ENCODE measurements at places on chromosomes 12 and 14. TPM values are rescaled to one million over a fixed set of nuclear protein-coding genes. Genes with fewer than 3 reads are reported as not detected.

Gene CLEC7A
- 0.17 TPM for total RNA-seq

Gene NGB
- total RNA-seq, result not detected

Gene KIF21A
- 23.3 TPM for total RNA-seq

Gene CIROP
- total RNA-seq, result not detected

Data from activated T-helper 1 cell treated with anti-CD3 and anti-CD28 coated beads, Interleukin-12 subunit alpha, Interleukin-12 subunit beta, Interleukin-2, Interleukin-4 antibody, amounts not matched to agents 30 ng/mL and 10 ng/mL and 1 ng/mL, durations not matched to agents 14 hours and 24 hours and 36 hours (primary cell).